Amniotic stem cell (primary cell): ENCODE measurements at places on chromosomes 1 and 21.

DNA sequence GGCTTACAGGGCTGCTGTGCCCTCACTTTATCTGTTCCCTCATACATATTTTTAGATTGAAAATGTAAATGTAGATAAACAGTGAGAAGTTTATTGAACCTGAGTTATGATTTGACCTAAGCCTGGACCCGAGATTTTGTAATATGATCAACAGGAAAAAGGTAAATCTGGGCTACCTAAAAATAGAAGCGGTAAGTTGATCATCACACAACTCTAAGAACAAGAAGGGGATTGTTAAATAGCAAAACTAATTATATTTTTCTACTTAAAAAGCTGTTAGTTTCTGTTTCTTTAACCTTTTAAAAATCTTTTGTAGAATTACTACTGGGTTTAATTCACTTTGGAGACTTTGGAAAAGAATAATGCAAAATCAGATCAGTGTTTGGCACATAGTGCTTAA is 35.6 kb downstream of the CAMTA1 start:
- no peak for DNase-seq

GRCh38 chr21:33478182-33478581 is 1.6 kb downstream of the TMEM50B start:
- no peak for DNase-seq

GRCh38 chr21:17433730-17434129 is 79.1 kb upstream of the CXADR start:
- no peak for DNase-seq

DNA sequence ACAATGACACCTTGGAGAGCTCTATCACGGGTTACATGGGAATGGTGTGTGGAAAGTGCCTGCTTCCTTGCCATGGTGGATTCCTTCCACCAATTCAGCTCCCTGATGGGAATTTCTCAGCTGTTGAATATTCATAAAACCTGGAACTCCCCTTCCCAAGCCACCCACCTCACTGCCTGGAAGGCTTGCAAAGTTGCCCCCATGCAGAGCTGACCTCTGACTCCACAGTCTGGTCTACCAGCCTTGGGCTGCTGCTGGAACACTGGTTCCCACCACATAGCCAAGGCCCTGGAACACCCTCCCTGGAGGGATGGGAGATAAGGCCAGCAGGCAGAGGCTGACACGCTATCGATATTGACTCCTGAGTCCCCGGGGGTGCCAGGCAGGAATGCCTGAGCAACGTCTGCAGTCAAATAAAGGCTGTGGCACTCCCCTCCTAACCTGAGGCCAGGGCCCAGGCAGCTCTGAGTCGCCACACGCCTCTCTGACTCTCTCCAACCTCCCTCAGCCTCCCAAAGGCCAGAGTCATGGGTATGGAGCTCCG is 8.8 kb downstream of the CCDC24 start:
- no peak for DNase-seq

- DNase-seq, result no peak
These were observed 119.0 kb upstream of the DPT start for GRCh38 chr1:168848051-168848450.

DNA sequence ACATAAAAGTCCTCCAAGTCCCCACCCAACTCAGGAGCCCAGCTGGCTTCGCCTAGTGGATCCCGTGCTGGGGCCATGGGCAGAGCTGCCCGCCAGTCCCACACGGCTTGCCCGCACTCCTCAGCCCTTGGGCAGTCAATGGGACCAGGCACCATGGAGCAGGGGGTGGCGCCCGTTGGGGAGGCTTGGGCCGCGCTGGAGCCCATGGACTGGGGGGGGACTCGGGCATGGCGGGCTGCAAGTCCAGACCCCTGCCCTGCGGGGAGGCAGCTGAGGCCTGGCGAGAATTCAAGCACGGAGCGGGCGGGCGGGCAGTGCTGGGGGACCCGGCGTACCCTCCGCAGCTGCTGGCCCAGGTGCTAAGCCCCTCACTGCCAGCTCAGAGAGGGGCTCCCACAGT is 249.8 kb upstream of the PLD5 start:
- no peak for DNase-seq

GRCh38 chr1:112533029-112533428 is 24.3 kb downstream of the WNT2B start:
- DNase-seq, result peak; percentile 77

- DNase-seq, result no peak
These were observed 25.2 kb upstream of the TNR start for GRCh38 chr1:175768610-175769009.

- DNase-seq, result no peak
These were observed 9.8 kb downstream of the RGS8 start for GRCh38 chr1:182674346-182675246.

DNA sequence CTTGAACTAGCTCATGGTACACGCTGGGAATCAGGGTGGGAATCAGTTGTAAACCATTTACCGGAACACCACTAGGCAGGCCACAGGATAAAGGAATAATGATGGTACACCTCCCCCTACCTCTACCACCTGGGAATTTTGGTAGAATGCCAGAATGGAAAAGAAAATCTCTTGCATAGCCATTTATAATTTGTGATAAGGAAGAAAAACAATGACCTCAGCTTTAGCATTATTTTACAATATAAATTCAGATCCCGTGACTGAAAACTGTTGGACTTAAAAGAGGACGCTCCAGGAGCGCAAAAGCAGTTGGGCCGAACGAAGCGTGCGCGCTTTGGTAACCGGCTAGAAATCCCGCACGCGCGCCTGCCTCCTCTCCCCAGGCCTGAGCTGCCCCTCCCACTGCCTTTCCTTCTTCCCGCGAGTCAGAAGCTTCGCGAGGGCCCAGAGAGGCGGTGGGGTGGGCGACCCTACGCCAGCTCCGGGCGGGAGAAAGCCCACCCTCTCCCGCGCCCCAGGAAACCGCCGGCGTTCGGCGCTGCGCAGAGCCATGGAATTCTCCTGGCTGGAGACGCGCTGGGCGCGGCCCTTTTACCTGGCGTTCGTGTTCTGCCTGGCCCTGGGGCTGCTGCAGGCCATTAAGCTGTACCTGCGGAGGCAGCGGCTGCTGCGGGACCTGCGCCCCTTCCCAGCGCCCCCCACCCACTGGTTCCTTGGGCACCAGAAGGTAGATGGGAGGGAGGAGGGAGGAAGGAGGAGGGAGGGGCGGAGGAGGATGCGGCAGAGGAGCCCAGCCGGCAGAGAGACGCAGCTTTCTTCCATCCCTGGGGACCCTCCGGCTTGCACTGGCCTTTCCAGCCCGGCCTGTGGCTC is at the start of gene CYP4X1:
TSS of gene CYP4X1 (plus strand) at position 402 of the 873 bp plus-strand sequence. CDS start at position 551, 149 bp downstream.
- no peak for DNase-seq

- no peak for DNase-seq
These were observed 443.6 kb downstream of the PLPP3 start for GRCh38 chr1:56135864-56136147.

DNA sequence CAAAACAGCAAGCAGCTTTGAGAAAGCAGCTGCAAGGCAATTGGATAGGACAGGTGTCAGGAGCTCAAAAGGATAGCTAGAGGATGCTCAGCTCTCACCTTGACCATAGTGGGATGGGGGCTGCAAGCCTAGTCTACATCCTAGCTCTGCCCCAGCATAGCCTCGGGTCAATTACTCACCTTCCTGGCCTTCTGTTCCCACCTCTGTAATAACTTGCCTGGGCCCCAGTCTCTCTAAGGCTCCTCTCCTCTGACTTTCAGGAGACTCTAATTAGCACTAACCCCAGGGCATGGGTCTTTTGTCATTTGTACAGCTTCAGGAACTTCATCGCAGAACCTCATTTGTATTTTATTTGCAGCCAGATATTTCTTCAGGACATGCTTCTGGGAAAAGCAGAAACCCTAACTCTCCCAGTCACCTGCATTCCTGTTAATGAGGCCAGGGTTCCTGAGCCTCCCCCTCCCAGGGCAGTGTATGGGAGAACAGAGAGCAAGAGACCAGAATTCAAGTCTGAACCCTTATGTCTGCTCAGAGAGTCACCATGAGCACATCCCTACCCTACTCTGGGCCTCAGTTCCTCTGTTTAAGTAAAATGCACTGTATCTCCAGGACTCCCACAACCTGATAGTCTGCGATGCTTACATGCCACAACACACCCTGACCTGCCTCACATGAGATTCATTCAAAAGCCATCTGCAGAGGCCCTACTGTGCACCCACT is 108.1 kb downstream of the MATN1 start:
- no peak for DNase-seq

- no peak for DNase-seq
These were observed 114.4 kb upstream of the COL6A1 start for GRCh38 chr21:45867041-45867666.

- DNase-seq, result peak; percentile 68
These were observed 45.6 kb upstream of the TMEM61 start for GRCh38 chr1:54934869-54935268.

GRCh38 chr1:159056069-159056698 is 20.4 kb downstream of the AIM2 start:
- no peak for DNase-seq

GRCh38 chr1:52237430-52237829 is 95.5 kb downstream of the ZFYVE9 start:
- DNase-seq, result no peak

DNA sequence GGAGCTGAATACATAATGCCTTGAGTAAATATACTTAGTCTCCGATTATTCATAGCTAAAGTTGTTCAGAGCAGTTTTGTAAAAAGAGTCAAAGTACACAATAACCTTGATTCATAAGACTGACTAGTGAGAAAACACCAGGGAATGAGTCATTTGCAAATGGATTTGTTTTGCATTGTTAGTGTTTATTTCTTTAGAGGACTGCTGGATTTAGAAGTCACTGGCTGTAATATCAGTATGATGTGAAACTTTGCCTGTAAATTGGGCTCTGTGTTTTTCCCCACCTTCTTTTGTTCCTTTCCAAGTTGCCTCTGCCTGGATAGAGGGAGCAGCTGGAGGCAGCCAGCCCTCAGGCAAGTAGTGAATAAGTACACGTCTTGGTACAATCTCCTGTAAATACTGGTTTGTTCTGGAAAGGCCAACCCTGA is 474.7 kb downstream of the NUF2 start:
- DNase-seq, result no peak
